ENCODE measurements at places on chromosomes 3 and 15. TPM values are rescaled to one million over a fixed set of nuclear protein-coding genes. Genes with fewer than 3 reads are reported as not detected.

SPESP1 gene
- total RNA-seq: 0.83 TPM

SERINC4 gene
- total RNA-seq: 0.63 TPM

TTBK2 gene
- total RNA-seq: 20.7 TPM

PSMD2 gene
- total RNA-seq: 168 TPM

SLC22A13 gene
- total RNA-seq: 0.45 TPM

LDHAL6B gene
- 1.1 TPM for total RNA-seq

CA12 gene
- total RNA-seq: 0.87 TPM

ZNF662 gene
- 3.3 TPM for total RNA-seq

IGF2BP2 gene
- total RNA-seq: 78.2 TPM

FBXO40 gene
- 0.18 TPM for total RNA-seq

CPN2 gene
- 0.14 TPM for total RNA-seq

SLC51A gene
- total RNA-seq: 3.1 TPM

CPNE4 gene
- total RNA-seq: 2.2 TPM

CPNE9 gene
- total RNA-seq: 1.4 TPM

TM4SF18 gene
- total RNA-seq: 0.66 TPM

FLNB gene
- 12.1 TPM for total RNA-seq

Measured in motor neuron (in vitro differentiated cells).